ENCODE measurements at places on chromosomes 4 and X.

DNA sequence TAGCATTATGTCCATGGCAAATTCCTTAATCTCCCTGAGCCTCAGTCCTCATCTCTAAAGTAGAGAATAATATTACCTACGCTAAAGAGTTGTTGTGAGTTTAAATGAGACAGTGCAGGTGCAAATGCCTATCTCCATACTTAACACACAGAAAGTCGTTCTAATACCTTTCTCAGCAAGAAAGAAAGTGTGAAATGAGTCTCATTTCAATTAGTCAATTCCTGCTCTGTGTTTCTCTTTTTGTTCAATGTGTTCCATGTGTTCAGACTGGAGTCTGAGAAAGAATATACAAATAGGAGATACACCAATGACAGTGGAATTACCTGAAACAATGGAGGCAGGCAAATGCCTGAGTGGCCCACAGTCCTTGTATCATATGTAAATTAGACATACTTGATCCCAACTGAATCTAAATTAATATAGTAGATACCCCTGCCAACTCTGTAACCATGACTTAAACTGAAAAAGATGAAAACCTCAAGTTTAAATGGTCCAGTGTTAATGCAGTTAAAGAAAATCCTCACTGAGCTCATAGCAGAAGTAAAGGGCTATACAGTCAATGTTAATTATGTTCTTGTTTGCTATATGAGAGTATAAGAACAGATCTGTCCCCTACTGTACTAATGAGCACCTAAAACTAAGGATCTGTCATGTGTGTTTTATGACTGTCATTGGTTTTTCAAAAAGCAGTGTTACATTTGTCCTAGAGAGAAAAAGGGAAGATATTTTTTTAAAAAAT is 68.2 kb downstream of the GPC3 start:
- no peak for DNase-seq

DNA sequence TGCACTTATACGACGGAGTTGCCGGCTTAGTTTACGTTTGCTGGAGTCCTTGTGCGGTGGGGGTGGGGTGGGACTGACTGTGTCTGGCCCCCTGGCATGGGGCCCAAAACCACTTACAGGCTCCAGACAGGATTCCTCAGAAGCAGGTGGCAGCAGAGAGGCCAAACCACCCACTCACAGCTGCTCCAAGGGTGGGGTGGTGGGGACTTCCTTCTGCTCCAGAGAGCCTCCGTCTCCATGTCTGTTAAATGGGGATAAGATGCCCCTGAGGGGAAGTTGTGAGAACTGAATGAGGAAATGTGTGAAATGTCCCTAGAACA is 36.7 kb downstream of the PSAPL1 start:
- no peak for DNase-seq

- no peak for DNase-seq
Measured at GRCh38 chr4:88286897-88287296, 2.5 kb upstream of the PPM1K start.

DNA sequence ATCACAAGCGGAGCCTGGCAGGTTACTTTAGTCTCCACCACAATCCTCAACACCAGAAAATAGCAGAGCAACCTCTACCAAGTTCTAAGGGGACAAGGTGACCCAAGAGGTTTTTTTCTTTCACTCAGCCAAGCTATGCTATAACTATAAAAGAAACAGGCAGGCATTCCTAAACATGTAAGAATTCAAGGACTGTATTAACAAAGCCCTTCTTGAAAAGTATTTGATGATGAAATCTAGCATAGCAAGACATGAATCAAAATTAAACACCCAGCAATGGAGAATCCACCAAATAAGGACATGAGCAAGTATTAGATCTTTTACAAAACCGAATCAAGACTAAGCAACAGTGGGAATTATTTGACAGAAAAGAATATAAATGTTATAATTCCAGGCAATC is 25.7 kb upstream of the C1QTNF7 start:
- no peak for DNase-seq

DNA sequence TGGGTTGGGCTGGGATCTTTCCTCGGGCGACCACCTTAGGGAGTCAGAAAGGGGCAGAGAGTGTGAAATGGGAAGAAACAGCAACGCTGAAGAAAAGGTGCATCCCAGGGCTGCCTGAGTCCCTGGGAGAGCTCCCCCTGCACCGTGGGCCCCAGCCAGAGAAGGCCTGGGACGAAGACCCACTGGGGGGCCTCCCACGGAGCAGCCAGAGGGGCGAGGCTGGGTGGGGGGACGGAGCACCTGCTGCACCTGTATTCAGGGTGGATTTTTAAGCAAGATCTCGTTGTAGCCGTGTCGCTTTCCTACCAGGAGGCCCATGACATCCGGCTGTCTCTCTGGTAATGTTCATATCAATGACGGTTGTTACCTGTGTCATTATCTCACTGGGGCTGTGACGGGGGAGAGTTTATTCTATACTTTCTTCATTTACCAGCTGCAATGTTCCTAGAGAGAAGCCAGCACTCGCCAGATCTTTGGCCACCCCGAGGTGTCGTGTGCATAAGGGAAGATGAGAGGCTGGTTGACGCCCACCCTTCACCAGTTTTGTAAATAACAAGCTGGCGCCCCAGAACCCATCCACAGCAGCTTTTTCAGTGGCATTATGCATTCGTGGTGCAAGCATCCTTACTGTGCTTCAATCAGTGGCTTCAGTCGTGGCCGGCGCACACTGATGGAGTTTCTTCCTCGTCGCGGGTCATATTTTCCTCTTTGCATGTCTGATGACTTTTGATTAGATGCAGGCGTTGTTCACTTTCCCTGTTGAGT is 5.6 kb upstream of the PCGF3 start:
- no peak for DNase-seq

DNA sequence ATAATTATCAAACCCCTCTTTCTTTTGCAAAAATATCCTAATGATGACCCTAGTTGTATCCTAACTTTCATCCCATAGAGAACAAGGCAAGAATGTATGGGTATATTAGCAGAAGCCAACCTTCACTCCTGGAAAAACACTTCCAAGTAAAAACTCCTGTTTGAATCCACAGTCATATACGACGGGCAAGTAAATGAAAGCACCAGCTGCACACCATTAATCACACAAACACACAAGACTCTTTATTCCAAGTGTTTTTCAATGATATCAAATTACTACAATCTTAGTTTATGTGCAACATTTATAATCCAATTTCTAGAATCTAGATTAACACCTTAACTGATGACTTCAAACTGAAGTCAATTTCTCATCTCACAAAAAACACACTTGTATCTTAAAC is 22.9 kb downstream of the ACSL4 start:
- DNase-seq = no peak

- DNase-seq = no peak
Measured at GRCh38 chrX:132563976-132564375, 75.1 kb upstream of the MBNL3 start.

DNA sequence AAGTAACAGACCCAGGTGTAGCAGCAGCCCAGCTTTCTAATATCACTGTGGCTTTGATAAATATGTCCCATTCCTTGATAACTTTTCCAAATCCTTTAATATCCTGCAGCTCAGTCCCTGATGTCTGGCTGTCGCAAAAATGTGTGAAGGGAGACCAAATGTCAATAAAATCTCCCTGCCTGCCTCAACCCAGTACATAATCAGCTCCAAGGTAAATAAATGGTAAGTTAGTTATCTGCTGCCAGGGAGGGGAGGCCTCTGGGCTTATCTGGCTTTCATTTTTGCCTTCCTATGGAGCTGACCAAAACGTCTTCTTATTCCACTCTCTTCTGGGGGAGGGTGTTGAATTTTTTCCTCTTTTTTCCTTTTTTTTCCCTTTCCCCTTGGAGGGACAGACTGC is 630.6 kb downstream of the MID1IP1 start:
- DNase-seq = no peak

DNA sequence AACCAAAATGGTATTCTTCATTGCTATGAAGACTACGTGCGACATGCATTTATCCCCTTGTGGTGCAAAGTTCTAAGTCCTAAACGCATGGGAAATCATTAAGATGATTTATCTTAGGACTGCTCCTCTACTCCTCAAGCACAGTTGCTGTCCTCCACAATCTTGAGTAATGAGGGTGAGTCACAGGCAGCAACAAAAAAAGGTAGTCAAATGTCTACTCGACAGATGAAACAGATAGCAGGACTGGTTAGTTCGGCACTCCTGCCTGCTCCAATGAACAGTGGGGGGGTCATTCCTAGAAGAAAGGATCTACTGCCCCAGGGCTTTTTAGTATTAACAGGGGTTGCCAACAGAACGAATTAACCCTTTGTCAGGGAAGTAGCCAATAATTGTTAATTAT is 233.7 kb upstream of the FGF13 start:
- DNase-seq = no peak

DNA sequence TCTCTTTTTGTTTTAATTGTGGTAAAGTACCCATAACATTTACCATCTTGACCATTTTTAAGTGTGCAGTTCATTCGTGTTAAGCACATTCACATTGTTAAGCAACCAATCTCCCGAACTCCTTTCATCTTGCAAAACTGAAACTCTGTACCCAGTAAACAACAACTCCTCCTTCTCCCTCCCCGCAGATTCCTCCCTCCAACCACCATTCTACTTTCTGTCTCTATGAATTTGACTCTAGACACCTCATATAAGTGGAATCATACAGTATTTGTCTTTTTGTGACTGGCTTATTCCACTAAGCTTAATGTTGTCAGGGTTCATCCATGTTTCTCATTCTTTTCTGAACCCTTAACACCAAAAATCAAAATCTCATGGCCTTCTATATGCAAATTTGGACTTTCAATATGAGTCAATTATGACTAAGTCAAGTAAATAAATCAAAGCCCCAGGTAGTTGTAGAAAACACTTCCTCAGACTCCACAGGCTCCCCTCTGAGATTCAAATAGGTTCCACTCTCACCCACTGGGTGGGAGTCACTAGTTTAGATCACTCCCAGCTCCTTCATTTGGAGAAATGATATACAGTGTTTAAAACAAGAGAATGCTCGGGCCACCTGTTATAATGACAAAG is 9.8 kb upstream of the RTL5 start:
- no peak for DNase-seq

- DNase-seq = no peak
Measured at GRCh38 chrX:108347800-108348199, 90.4 kb downstream of the COL4A6 start.

DNA sequence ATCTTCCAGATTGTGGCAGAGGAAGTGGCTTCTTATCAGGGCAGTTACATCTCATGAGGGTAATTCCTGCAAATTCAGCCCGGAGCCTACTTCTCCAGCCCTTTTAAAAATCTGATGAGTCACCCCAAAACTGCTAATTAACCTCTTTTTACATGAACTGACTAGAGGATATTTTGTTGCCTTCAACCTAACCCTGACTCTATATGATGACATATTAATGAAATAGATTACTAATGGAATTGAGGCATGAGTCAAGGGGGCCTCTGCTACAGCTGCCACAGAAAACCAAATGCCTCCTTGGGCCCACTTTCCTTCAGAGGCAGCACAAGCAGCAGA is 72.5 kb downstream of the QRFPR start:
- no peak for DNase-seq

DNA sequence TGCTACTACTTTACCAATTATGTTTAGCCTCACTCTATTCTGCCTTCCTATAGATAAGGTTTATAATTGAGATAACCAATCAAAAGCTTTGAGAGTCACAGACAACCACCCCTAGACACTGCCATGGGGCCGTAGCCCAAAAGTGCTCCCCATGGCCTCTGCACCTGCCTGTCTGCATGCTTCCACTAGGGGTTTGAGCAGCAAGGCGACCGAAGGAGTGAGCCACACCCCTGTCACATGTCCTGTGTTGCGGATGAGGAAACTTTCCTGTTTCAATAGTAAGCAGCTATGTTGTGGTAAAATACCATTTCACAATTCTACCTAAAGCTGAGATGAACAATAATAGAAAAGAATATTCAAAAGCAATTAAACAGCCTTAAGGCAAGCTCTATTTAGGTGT is 856.0 kb upstream of the FRG1 start:
- no peak for DNase-seq

GRCh38 chr4:165922747-165923146 is 49.7 kb downstream of the TLL1 start:
- DNase-seq = no peak

GRCh38 chr4:102616636-102617035 is 115.5 kb downstream of the NFKB1 start:
- no peak for DNase-seq

DNA sequence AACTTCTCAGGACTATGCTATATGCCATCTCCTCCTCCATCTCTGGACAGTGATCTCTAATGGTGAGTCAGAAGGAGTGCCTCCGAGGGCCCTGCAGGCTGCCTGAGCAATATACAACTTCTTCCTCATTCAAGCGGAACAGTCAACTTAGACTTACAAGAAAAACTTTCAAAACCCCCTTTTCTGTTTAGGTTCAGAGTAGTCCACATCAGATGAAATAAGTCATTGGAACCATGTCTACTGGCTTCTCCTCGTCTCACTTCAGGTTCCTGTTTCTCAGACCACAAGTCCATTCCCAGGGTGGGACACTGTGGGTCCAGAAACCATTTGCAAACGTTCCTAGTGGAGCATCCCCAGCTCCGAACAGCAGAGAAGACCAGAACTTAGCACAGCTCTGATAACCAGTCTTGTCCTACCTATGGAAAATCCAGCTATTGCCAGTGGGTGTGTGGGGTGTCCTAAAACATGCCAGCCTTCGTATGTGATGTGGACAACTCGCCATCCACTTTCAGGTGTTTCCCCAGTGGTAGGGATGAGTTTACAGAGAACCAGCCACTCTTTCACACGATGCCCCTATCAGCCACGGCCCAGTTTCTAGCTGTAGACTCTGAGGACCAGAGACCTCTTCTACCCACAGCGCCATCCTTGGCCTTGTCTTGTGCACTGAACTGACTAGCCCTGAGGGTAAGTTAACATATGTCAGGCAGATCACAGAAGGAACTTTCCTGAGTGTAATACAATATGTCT is 32.7 kb upstream of the NKRF start:
- no peak for DNase-seq

DNA sequence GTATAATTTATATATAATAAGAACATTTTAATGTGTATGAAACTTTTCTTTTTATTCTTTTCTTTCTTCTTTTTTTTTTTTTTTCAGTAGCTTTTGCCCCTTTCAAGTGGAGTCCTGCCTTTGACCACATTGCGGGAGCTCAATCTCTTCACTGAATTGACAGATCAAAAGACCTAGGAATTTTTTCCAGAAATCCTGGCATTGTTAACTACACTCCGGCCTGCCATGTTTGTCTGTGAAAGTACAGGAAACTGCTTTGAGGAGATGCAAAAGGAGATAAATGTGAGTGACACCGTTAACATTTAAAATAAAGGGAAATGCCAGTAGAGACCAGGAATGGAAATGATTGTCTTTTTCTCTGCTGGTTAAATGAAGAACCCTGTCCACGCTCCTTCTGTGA is 159.3 kb upstream of the VCX3A start:
- no peak for DNase-seq

DNA sequence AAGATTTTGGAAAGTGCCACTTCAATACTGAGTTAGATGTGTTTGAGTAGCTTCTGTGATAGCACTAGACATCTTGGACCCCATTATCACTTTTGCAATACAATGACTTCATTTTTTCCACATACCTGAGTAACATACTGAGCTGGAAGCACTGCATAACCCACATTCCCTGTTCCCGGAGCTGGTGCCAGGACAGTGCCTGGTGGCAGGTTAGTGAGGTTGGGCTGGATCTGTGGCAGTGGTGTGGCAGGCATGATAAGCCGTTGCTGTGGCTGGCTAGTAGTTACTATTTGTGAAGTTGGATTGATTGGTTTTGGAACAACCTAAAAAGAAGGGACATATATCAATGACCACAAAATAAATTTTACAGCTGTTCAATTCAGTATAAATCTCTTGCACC is 38.9 kb downstream of the THAP9 start:
- no peak for DNase-seq
